ENCODE measurements at places on chromosomes 5 and 9.

- DNase-seq, result peak; percentile 88
Observed at GRCh38 chr5:66164044-66164790, 20.1 kb downstream of the SREK1 start.

- no peak for DNase-seq
Observed at GRCh38 chr5:885529-885928, 7.1 kb downstream of the BRD9 start.

- DNase-seq, result no peak
Observed at GRCh38 chr5:142569905-142570304, 116.0 kb downstream of the FGF1 start.

- DNase-seq, result no peak
Observed at GRCh38 chr5:77898385-77898784, 122.2 kb upstream of the TBCA start.

DNA sequence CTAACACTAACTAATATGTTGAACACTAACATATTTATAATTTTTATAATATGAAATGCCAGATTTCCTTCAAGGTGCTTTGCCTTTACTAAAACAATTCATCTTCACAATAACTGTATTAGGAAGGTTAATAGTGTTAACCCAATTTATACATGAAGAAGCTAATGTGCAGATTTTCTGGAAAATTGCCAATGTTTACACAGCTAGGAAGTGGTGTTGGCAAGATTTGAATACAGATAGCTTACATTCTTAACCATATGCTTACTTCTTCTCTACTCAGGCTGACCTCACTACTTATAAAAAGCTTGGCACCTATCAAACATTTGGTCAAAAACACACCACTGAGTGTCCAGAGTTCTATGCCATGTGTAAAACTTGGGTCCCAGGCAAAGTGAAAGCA is 445.4 kb upstream of the ITGA1 start:
- DNase-seq, result no peak

- DNase-seq, result peak; percentile 31
Observed at GRCh38 chr5:109161914-109162683, 247.7 kb downstream of the PJA2 start.

DNA sequence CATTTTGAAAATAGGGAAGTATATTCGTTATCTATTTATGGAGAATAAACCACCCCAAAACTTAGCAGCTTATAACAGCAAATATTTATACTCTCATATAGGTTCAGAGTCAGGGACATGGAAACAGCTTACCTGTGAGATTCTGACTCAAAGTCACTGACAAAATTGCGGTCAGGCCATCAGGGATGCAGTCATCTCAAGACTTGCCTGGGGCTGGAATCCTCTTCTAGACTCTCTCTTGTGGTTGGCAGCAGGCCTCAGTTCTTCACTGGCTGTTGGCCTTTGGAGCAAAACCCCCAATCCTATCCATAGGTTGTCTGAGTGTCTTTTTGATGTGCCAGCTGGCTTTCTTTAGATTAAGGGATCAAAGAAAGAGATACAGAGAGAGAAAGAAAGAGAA is 275.6 kb downstream of the SEC61B start:
- DNase-seq, result no peak

GRCh38 chr5:6439588-6440550 is 8.8 kb upstream of the UBE2QL1 start:
- peak; percentile 33 for DNase-seq

- DNase-seq, result no peak
Observed at GRCh38 chr5:763397-763796, 21.1 kb downstream of the ZDHHC11B start.

DNA sequence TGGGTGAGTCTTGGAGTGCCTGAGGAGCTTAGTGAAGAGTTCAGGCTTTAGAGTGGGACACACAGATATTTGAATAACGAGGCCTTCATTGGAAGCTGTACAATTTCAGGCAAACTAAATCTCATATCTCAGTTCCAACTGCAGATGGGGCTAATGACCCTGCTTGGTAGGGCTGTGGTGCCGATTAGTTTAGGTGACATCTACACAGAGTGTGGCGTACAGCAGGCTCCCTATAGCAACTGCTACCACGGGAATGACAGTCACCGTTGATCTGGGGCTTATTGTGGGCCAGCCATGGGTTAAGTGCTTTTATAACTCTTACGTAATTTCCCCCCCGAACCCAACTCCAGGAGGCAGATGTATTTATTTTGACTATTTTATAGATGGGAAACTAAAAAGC is 70.8 kb downstream of the FAT2 start:
- DNase-seq, result no peak

DNA sequence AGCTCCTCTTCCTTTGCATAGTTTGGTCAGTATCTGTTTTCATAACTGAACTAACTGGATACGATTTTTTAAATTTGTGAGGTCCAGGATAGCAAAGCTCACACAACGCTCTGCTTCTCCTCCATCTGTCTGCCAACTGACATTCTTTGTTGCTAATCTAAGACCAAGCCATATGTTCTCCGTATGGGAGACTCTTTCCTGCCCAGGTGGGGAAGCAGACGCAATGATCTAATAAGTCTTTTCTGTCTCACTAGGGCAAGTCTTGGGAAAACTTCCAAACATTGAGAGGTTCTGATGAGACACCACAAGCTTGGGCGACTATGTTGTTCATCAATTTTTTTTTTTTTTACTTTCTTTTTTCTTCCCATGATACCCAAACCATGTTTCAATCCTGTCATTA is 558.5 kb downstream of the EFNA5 start:
- DNase-seq, result peak; percentile 71

Measured in fibroblast of skin of abdomen (primary cell).